ENCODE measurements at places on chromosomes 11 and 22.

DNA sequence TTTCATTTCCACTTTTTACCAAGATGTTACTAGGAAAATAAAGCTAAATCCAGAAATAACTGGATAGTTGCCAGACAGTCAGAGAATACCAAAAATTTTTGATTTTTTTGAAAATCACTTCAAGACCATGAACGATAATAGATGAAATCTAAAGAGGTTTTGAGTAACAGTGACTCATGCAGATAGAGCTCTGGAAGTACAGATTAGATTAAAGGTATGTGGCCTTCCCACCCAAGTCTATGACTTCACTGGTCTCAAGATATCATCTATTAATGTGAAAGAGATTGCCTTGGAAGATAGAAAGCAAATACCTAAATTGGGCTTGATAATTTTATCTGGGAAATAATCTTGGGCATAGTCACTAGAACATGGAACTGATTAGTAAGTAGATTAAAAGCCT lies 415.9 kb downstream of the METTL15 start:
- no peak for DNase-seq

- DNase-seq = peak; percentile 34
Observed at GRCh38 chr11:133787379-133788141, 57.8 kb downstream of the SPATA19 start.

- no peak for DNase-seq
Observed at GRCh38 chr11:71572811-71573210, 7.4 kb downstream of the KRTAP5-10 start.

GRCh38 chr11:122900587-122901202 lies 18.1 kb downstream of the JHY start:
- DNase-seq = no peak

DNA sequence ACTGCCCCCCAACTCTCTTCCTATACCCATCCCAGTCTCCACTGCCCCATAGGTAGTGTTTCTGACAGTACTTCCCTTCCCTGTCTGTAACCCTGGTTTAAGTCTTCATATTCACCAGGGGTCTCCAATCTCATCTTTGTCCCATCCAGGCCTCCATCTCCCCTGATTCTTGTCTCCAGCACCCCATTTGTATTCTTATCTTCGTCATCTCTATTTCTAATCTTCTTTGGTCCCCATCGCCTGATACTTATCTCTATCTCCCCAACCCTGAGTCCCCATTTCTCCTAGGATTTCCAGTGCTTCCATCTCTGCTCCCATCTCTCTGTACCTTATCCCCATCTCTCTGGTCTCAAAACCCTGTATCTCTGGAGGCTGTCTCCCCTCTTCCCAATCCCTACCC lies 1.8 kb downstream of the PHOX2A start:
- no peak for DNase-seq

- peak; percentile 89 for DNase-seq
Observed at GRCh38 chr22:46079861-46080821, 70.2 kb upstream of the PPARA start.

All from SK-MEL-5 (cell line).